ENCODE measurements at places on chromosomes 7 and 10. TPM values are rescaled to one million over a fixed set of nuclear protein-coding genes. Genes with fewer than 3 reads are reported as not detected.

The SEMA3C gene
- 83.2 TPM for total RNA-seq

The HOXA13 gene
- not detected for total RNA-seq

The GNAT3 gene
- not detected for total RNA-seq

DNA sequence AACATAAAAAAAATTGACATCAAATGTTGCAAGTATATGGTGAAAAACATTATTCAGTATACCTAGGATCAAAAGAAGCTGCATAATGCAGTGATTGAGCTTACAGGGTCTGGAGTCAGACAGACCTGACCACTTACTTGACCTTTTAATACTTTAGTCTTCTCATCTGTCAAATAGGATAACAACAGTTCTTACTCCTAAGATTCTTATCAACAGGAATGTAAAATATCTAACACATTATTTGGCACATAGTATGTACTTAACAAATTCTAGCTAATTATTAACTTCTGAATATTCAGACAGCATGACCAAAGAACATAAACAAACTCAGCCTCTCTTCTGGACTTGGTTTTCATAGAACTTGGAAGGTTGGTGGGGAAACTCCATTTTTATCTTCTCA is 45.6 kb upstream of the PIP4K2A start:
- ATAC-seq, result no peak

DNA sequence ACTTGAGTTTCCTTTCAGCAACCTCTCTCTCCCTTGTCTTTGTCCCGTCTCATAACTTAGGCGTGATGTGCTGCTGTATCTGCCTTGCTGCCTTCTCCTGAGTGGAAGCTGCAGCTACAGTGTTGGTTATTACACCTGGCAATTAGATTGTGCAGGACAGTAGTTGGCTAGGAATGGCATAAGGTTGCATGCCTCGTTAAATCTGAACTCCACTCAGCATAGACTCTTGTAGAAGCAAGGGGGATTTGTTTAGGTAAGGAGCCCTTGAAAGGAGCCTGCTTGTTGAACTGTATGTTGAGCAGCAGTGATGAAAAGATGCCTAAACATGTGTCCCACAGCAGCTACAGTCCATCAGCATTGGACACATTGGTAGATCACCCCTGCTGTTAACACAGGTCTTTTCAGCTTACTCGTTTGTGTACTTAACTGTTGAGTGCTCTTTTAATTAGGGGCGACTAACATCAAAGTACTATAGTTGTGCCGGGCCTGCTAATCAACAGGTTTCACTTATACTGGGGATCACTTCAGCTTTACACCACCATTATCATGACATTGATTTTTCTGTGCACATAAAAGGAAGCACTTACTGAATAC is 225.0 kb downstream of the AUTS2 start:
- ATAC-seq, result no peak

Measured in motor neuron (in vitro differentiated cells).